Suppressor macrophage treated with lipopolysaccharide for 4 hours (primary cell): ENCODE measurements at places on chromosomes 1 and 21.

- peak; percentile 82 for DNase-seq
Measured at GRCh38 chr1:59027177-59027576, 243.3 kb upstream of the JUN start.

GRCh38 chr1:84642774-84643173, 47.5 kb downstream of the SSX2IP start:
- DNase-seq: no peak

DNA sequence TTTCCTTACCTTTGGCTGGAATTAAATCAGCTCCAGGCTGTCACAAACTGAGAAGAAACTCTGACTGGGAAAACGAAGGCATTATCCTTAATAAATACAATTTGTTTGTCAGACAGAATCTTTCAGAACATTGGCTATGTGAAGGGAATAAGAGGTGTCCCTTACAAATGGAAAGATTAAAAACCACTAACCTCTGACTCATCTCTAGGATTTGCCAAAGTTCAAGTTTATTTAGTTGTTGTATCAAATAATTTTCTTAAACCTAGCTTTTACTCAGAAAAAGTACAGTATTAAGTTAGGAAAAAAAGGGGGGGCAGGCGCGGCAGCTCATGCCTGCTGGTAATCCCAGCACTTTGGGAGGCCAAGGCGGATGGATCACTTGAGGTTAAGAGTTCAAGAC, 15.7 kb downstream of the SERTAD4 start:
- DNase-seq: no peak

GRCh38 chr1:201515062-201515750, 8.3 kb upstream of the CSRP1 start:
- DNase-seq: no peak

DNA sequence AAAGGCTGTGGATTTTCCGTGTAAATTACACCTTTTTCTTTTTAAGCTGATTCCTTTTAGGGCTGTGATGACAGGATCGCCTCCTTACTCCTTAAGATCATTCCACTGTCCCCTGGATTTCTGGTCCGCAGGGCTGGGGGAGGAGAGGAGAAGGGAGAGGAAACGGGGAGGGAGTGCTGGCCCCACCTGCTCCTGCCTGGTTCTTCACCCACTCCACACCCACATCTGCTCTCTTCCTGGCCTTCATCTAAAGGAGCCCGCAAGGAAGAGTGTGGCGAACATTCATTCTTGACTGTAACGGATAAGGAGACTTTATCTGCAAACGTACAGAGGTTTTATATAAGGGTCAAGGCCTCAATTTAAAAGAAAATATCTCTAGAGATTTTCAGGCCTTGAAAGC, 242.0 kb downstream of the RHOU start:
- no peak for DNase-seq

DNA sequence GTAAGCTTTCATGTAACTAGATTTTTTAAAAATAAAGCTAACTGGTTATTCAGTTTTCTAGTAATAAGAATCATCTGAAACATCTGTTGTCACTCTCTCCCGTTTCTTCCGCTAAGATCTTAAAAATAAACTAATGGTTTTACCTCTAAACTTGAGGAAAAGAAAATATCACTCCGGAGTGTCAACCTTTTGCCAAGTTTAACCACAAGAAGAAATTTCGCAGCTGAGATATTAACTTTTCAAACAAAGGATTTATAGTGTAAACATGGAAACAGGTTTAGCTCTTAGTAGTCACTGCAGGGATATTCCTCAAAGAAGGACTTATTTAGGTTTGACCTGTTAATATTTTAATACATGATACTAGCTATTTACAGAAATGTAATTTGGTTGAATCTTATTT, 954.9 kb downstream of the ADGRL2 start:
- no peak for DNase-seq

- DNase-seq: peak; percentile 63
Measured at GRCh38 chr1:74771913-74772515, 39.1 kb downstream of the TYW3 start.

- DNase-seq: no peak
Measured at GRCh38 chr21:32307706-32308105, 9.1 kb downstream of the MRAP start.

GRCh38 chr1:109040989-109041620, 797 bp downstream of the WDR47 start:
- DNase-seq: peak; percentile 33

- no peak for DNase-seq
Measured at GRCh38 chr1:161206411-161207140, 4.4 kb downstream of the NDUFS2 start.

DNA sequence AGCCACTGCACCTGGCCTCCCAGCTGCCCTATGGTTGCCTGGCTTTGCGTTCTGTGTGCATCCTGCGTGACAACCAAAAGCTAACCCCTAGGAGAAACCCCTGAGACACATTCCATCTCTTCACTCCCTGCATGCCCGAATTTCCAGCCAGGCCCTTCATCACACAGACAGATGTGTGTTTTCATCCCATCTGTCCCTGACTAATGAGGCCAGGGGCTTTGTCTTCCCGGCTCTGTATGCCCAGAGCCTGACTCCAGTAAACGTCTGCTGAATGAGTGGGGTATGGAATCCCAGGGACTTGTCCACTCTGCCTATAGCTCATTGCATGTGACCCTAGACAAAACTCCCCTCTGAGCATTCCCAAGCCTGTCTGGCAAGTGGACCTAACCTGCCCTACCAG, 9.6 kb downstream of the ESPN start:
- DNase-seq: no peak

GRCh38 chr1:29280409-29281131, 44.2 kb downstream of the PTPRU start:
- DNase-seq: no peak

DNA sequence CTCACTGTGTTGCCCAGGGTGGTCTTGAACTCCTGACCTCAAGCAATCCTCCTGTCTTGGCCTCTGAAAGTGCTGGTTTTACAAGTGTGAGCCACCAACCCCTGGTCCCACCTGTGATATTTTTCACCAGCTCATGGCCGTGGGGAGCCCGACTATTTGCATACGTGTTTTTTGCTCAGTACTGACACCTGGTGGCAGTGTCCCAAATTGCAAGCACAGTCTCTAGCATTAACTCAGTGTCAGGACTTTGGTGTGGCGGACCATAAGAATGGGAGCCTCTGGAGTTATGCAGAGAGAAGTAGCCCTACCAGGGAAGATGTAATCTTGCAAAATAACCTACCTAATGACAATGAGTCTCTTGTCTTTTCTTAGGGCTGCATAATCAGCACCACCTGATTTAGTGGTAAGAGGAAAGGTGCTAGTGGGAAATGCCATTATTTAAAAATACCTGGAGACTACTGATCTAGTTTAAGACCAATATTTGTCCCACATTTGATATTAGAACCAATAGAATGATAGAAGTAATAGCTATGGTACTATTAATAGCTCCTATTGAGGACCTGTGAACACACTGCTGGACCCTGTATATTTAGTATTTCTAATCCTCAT, 305.4 kb downstream of the DISC1 start:
- DNase-seq: peak; percentile 38
